ENCODE measurements at places on chromosomes 13 and 19. TPM values are rescaled to one million over a fixed set of nuclear protein-coding genes. Genes with fewer than 3 reads are reported as not detected.

Gene SAMD4B
- 43.1 TPM for total RNA-seq

Gene ZNF835
- 5.6 TPM for total RNA-seq

Gene KLK11
- not detected for total RNA-seq

Gene ZNF625
- total RNA-seq, result 3.2 TPM

Gene ACTMAP
- 5.2 TPM for total RNA-seq

Gene CAPN12
- total RNA-seq, result not detected

Gene LRRC63
- not detected for total RNA-seq

Gene ZNF418
- total RNA-seq, result 13.5 TPM

Gene KIR2DL3
- not detected for total RNA-seq

Gene KANK2
- 383 TPM for total RNA-seq

Gene RNF113B
- total RNA-seq, result not detected
